Stimulated activated CD4-positive, alpha-beta T cell treated with anti-CD3 and anti-CD28 coated beads, TNF-alpha, amount 100 ng/mL, for 48 hours (primary cell): ENCODE measurements at places on chromosomes 5 and 9.
A peak's percentile ranks its signal among the peaks of the same experiment; 100 is the strongest.

GRCh38 chr5:139190125-139190524 lies 8.0 kb downstream of the SIL1 start:
- no peak for DNase-seq

GRCh38 chr5:1521671-1522600 lies 1.8 kb downstream of the LPCAT1 start:
- DNase-seq, result no peak

GRCh38 chr9:126375386-126375785 lies 48.8 kb downstream of the MVB12B start:
- DNase-seq, result no peak

GRCh38 chr9:32413424-32413823 lies 29.0 kb downstream of the ACO1 start:
- DNase-seq, result no peak

DNA sequence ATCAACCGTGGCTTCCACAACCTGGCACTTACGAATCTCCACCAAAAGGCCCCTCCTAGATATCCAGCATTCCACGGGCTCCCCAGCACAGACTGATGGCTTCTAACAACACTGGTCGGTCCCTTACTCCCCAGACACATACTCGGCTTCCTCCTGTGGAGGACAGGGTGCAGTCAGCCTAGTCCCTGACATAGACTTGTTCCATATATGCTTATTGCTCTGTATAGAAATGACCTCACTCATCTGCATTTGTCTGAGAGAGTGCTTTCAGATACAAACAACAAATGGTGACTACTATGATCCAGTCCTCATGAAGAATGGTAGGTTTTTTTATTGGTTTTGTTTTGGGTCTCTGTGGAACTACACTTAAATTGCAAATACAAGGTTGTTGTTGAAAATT lies 72.4 kb downstream of the TMEM215 start:
- DNase-seq, result no peak

DNA sequence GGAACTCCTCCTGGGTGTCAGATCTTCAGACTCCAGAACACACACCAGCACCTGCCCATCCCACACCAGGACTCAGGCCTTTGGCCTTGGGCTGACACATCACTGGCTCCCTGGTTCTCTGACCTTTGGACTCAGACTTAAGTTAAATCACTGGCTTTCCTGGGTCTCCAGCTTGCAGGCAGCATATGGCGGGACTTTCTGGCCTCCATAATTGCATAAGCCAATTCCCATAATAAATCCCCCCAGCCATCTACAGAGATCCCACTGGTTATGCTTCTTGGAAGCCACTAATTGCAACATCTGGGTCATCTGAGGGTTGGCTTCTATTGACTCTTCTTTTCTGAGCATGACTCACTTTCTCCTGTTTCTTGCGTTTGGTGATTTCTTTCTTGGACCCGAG lies 80.3 kb upstream of the SARDH start:
- DNase-seq, result no peak

GRCh38 chr9:107983181-107983603 lies 493.6 kb upstream of the KLF4 start:
- no peak for DNase-seq

DNA sequence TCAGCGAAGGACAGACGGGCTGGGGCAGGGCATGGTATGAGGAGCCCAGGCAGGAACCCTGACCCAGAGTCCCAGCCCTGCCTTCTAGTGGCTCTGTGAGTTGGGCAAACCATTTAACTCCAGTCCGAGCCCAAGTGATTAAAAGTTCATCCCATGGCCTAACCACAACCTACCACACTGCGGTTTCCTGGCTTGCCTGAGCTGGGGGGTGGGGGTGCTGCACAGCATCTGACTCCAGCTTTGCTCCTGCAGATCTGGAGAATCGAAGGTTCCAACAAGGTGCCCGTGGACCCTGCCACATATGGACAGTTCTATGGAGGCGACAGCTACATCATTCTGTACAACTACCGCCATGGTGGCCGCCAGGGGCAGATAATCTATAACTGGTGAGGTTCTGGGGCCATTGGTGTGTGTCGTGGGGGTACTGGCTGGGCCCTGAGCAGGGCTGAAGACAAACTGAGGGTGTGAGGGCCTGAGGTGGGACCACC lies 49.0 kb downstream of the STOM start:
- no peak for DNase-seq

DNA sequence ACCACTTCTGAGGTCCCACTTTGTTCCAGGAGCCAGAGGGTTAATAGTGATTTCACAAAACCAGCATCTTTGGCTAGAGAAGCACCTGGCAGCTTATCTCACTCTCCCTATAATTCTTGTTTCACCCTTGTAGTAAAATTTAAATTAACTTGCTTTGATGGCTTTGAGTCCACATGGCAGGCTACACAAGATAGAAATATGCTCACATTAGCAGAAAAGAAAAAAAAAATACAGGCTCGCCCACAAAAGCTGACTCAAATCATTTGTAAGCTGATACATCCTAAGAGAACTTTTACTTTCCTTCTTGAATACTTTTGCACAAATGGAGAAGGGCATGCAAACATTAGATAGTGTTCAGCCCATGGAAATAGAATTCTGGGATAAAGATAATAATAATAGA lies 36.2 kb downstream of the TNFSF15 start:
- no peak for DNase-seq

GRCh38 chr5:15704397-15704947 lies 204.5 kb downstream of the FBXL7 start:
- no peak for DNase-seq

DNA sequence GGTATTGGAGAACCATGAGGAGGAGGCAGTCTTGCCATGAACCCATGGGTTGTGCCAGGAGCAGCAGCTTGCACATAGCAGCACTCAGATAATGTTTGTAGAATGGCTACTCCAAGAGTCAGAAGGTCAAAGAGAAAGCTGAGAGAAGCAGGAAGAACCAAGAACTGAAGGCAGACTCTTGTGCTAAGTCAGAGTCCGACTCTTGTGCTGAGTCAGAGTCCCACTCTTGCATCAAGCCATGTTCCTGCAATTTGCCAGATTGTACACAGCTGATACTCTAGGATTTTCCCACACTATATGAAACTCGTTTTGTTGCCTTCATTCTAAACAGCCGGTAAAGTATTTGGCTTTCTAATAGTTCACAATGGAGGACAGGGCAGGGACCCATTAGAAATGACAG lies 26.2 kb upstream of the HSPA9 start:
- no peak for DNase-seq

- DNase-seq, result peak; percentile 35
Measured at GRCh38 chr9:114898741-114899140, 31.6 kb downstream of the TNFSF8 start.

- DNase-seq, result no peak
Measured at GRCh38 chr5:142846406-142846805, 76.2 kb downstream of the ARHGAP26 start.

- DNase-seq, result no peak
Measured at GRCh38 chr9:136372561-136373299, 739 bp downstream of the CARD9 start.

DNA sequence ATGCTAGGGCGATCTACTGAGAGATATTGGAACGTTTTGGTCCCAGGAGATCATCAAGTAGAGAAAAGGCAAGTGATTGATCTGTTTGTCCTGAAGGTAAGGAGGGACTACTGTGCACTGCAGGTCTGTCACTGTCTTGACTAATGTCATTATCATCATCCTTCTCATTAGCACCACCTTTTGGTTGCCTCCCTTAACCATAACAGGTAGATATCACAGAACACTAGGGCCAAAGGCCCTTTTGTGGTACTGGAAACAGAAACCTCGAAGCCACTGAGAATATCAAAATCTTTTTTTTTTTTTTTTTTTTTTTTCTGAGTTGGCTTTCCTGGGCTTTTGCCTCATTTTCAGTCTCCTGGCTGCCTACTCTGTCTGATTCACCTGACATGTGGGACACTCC lies 134.0 kb downstream of the KCTD16 start:
- no peak for DNase-seq

DNA sequence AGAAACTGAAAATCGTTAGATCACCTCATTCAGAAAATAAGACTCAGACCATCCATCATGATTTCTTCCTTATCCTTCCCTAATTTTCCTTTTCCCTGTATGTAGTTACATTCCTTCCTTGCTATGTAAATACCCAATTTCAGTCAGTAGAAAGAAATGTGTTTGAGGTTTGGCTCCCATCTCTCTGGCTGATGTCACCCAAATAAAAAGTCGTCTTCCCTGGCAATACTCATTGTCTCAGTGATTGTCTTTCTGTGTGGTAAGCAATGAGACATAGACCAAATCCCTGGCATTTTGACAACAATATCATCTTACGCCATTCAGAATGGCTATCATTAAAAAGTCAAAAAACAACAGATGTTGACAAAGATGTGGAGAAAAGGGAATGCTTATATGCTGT lies 303.9 kb upstream of the EDIL3 start:
- DNase-seq, result no peak

GRCh38 chr9:69583645-69584234 lies 88.4 kb downstream of the APBA1 start:
- DNase-seq, result no peak

- no peak for DNase-seq
Measured at GRCh38 chr9:136193891-136194279, 11.0 kb downstream of the LHX3 start.

DNA sequence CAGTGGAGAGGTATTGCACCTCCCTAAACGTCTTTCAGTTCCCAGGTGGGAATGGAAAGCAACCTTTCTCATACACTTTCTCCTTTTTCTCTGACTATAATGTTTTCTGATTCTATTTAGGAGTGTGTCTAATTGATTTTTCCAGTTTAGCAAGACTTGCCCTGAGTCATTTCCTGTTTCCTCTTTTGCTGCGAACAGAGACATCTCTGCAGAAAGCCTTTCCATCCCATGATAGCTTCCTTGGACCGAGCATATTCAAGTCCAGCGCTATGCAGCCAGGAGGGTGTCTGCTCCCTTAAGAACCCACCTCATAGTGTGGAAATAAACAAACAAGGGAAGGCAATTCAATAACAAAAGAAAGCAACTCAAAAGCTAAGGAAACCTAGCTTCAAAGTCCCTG lies 60.0 kb upstream of the CDH6 start:
- no peak for DNase-seq

DNA sequence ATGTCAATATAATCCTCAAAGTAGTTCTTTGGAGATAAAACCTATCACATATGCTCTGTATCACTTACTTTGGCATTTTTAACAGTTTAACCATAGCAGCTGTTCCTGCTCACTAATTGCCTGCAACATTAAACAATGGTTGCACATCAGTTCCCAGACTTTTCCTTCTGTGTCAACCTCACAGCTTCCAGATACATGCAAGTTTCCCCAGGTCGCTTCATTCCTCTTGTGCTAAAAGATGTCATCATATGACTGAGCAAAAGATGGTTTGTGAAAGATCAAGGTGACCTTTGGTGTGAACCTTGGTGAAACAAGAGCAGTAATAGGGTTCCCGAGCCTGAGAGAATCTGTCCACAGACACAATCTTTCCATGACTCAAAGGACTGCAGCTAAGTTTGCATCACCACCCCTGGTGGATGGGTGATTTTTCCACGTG lies 500.4 kb upstream of the PAPPA start:
- no peak for DNase-seq

- DNase-seq, result no peak
Measured at GRCh38 chr5:135306557-135306956, 92.5 kb downstream of the MACROH2A1 start.

DNA sequence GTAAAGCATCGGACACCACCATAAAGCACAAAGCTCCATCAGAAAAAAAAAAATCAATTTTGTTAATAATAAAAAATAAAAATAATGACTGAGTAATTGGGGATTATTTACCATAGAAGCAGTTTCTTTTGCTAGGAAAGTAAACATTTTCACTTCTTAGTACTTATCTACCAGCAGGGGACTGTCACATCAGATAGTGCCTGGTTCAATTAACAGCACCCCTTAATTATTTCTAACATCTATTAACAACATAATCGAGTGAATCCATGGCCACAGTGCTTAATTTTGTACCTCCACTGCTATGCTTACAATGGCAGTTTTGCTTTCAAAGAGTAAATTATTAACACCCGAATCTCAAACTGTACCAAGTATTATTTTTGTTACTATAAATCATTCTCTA lies 221.7 kb downstream of the SMARCA2 start:
- no peak for DNase-seq

DNA sequence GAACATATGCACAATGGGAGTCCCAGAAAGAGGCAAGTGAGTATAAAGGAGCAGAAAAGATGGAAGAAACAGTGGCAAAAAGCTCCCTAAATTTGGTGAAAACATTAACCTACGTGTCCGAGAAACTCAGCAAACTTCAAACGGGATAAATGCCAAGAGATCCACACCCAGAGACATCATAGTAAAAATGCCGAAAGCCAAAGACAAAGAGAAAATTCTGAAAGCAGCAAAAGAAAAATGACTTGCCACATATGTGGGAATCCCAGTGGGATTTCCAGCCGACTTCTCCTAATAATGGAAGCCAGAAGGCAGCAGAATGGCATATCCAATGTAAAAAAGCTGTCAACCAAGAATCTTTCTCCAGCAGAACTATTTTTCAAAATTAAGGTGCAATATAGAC lies 101.2 kb downstream of the ADAMTS2 start:
- no peak for DNase-seq

DNA sequence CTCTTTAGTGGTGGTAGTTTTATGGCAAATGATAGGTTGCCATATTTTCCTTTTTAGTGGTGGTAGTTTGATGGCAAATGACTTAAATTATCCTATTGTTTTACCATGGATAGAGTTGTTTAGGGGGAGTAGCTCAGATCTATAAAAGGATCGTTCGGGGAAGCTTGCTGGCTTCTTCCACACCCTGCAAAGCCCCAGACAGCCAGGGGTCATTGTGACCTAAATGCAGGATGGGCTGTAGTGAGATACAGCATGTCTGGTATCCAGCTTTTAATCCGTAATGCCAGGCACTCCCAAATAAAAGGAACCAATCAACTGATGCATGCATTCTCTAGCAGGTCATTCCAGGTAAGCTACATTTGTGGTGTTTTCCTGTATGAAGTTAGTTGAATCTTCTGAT lies 67.1 kb downstream of the PRR16 start:
- DNase-seq, result no peak

GRCh38 chr9:20599195-20599594 lies 23.1 kb downstream of the MLLT3 start:
- DNase-seq, result no peak

GRCh38 chr9:104907278-104907951 lies 20.5 kb downstream of the ABCA1 start:
- no peak for DNase-seq

- DNase-seq, result no peak
Measured at GRCh38 chr5:44390351-44390750, 1.1 kb upstream of the FGF10 start.

DNA sequence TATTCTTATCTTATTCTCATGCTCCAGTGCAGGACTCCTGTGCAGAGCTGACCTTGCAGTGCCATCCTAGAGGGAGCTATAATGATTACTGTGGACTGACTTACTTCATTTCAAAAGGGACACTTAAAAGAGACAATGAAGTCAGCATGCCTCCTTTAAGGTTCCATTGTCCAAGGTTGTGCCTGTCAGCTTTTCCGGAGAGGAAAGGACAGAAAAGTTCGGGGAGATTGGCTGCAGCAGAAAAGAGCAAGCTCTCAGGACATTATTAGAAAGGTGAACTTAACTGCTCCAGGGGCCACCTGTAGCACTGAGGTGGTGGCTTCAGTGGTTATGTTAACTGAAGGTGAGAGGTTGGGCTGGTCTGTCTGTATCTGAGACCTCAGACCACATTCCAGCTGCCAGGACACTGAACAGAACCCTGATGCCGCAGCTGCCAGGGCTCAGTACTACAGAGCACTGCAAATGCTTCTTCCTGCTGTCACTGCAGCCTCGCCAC lies 112.9 kb downstream of the ST8SIA4 start:
- DNase-seq, result no peak
